ENCODE measurements at places on chromosomes 2 and 18.

DNA sequence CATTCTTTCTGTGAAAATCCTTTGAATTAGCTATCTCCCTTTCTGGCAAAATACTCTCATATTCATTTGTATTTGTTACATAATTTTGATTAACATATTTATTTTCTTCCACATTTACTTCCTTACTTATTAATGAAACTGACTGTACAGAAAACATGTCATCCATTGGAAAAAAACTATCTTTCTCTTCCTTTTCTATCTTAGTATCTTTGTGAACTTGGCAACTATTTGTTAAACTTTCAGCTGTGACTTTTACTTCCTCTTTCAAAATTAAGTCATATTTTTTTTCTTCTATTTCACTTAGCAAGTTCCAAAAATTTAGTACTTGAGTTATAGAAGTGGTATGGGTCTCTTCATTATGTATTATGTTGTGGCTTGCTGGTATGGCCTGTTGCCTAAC is 2.6 kb downstream of the RAD51AP2 start:
- DNase-seq = no peak

GRCh38 chr2:161995553-161996016 is 78.4 kb downstream of the DPP4 start:
- no peak for DNase-seq

DNA sequence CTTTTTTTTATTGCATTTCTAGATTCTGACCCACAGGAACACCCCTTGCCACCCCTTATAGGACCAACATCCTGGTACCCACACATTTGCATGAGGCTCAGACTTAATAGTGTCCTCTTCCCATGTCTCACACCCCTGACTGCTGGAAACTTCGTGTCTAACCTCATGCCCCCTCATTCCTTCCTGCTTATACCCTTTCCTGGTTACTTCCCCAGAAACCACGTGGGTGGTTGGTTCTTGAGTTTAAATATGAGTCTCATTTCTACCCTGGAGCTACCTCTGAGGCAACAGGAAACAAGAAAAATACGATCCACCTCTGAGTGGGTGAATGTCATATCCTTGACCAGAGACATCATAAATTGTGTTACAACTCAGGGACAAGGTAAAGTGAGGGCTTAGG is 1.6 kb downstream of the TNP1 start:
- DNase-seq = no peak

GRCh38 chr2:106745468-106745867 is 140.5 kb downstream of the ST6GAL2 start:
- no peak for DNase-seq

- no peak for DNase-seq
Observed at GRCh38 chr2:120632796-120633646, 102.6 kb upstream of the GLI2 start.

- DNase-seq = no peak
Observed at GRCh38 chr18:51516478-51517038, 319.1 kb upstream of the MEX3C start.
